Activated CD8-positive, alpha-beta T cell treated with anti-CD3 and anti-CD28 coated beads for 36 hours (primary cell): ENCODE measurements at places on chromosomes 1 and 21. TPM values are rescaled to one million over a fixed set of nuclear protein-coding genes. Genes with fewer than 3 reads are reported as not detected.

GRCh38 chr21:15436031-15436430 is 293.8 kb upstream of the USP25 start:
- H3K4me3 ChIP-seq: no peak overlapping the region
- peaks cover 13% of the 10 kb centered on the region for H3K4me1 ChIP-seq
- H3K27me3 ChIP-seq: no peaks in the 10 kb centered on the region

DNA sequence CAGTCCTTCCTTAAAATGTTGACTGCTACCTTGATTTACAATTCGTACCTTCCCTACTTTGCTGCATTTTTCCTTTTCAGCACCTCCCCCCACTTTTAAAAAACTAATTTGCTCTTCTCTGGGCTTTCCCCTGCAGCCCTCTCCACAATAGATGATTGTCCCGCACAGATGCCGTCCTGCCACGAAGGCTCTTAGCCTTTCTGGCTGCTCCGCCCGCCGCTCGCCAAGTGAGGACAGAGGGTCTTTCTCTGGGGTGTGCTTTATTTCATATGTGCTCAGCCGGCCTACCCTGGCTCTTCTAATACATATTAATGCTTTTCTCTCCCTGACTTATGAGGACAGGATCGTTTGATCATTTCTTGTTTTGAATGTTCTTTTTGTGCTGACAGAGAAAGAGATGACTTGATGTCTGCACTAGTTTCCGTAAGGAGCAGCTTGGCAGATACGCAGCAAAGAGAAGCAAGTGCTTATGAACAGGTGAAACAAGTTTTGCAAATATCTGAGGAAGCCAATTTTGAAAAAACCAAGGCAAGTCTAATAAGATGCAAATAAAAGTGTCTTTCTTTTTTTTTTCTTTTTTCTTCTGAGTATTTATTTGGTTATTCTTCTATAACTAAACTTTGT is 60.6 kb downstream of the SDCCAG8 start:
- H3K27ac ChIP-seq: no peak overlapping the region
- no peak for DNase-seq
- no peak overlapping the region for H3K4me3 ChIP-seq
- H3K4me1 ChIP-seq: peaks cover 2% of the 10 kb centered on the region

GRCh38 chr1:244403431-244403830 is 48.3 kb downstream of the ADSS2 start:
- no peaks in the 10 kb centered on the region for H3K27me3 ChIP-seq
- peaks cover 74% of the 10 kb centered on the region for H3K36me3 ChIP-seq
- H3K27ac ChIP-seq: no peak overlapping the region
- no peak overlapping the region for H3K4me3 ChIP-seq

GRCh38 chr21:33909756-33910155 is 5.8 kb downstream of the ATP5PO start:
- H3K4me1 ChIP-seq: peaks cover 33% of the 10 kb centered on the region
- no peak overlapping the region for H3K4me3 ChIP-seq
- no peak overlapping the region for H3K27ac ChIP-seq

DNA sequence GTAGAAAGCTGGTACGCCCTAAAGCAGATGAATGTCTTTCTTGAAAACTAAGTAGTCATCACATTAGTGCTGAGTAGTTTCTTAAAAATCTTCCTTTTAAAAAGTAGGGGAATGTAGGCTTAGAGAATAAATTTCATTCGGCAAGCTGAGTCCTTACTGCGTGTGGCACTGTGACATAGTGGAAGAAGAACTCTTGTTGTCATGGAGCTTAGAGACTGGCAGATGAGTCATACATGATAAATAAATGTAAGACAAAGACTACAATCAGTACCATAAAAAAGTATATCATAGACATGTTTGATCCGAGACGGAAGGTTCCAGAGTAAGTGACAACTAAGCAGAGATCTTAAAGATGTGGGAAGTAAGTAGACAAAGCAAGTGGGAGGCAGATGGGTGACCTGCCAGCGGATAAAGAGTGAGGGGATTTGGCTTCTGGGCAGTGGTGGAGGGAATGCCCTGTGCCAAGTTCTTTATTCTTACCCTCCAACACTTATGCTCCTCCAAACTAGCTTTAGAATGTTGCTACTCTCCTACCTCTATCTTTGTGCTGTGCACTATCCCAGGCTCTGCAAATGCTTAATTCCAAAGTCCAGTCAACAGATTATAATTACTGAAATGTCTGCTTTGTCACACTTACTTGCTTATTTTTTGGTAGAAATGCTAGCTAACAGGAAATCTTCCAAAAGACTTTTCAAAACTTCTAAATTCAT is 608.5 kb upstream of the USP24 start:
- DNase-seq: no peak
- no peaks in the 10 kb centered on the region for H3K4me1 ChIP-seq
- H3K27me3 ChIP-seq: peaks cover 2% of the 10 kb centered on the region
- no peak overlapping the region for H3K27ac ChIP-seq
- no peaks in the 10 kb centered on the region for H3K36me3 ChIP-seq
- H3K4me3 ChIP-seq: no peak overlapping the region

DNA sequence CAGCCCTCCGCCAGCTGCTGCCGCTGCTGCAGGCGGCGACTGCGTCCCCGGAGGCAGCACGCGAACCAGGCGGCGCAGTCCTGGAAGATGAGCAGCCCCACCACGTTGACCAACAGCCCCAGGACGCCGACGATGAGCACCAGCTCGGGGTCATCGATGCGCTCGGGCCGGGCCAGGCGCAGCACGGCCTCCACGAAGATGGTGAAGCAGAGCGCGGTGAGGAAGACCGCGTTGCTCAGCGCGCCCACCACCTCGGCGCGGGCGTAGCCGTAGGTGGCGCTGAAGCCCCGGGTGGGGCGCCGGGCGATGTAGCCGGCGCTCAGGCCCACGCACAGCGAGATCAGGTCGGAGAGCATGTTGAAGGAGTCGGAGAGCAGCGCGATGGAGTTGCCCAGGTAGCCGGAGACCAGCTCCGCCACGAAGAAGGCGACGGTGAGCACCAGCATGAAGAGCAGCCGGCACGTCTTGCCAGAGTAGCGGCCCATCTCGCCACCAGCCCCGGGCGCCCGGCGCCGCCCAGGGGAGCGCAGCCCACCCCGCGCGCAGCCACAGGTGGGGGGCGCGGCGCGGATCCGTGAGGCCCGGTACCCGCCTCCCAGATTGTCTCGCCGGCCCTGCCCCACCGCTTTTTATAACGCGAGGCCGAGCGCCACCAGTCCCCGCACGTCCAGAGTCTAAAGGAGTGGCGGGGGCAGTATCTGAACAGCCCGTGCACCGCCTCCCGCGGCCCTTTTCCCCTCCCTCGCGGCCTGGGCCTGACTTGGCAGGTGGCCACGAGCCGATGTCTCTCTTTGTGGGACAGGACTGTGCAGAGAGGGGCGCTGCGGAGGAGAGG is at the start of gene SLC30A10:
Gene SLC30A10, minus strand, starts transcription at position 602 of the 835 bp plus-strand sequence. Its CDS starts 117 bp downstream, at position 485.
- DNase-seq: peak; percentile 17
- peaks cover 9% of the 10 kb centered on the region for H3K4me1 ChIP-seq
- H3K27ac ChIP-seq: no peak within 1 kb of the TSS
- no peaks in the 10 kb centered on the region for H3K36me3 ChIP-seq

- H3K4me3 ChIP-seq: no peak overlapping the region
- H3K27me3 ChIP-seq: no peaks in the 10 kb centered on the region
- no peaks in the 10 kb centered on the region for H3K36me3 ChIP-seq
- peak; percentile 24 for DNase-seq
- no peak overlapping the region for H3K27ac ChIP-seq
These were observed 76.6 kb downstream of the GIPC2 start for GRCh38 chr1:78122389-78122788.

GRCh38 chr1:229093609-229094336 is 177.1 kb upstream of the RAB4A start:
- H3K27me3 ChIP-seq: no peaks in the 10 kb centered on the region
- no peaks in the 10 kb centered on the region for H3K36me3 ChIP-seq
- no peak overlapping the region for H3K27ac ChIP-seq

Gene FMO2
- total RNA-seq: not detected

Gene IVL
- not detected for total RNA-seq

Gene MARK1
- not detected for total RNA-seq

Gene GUCA2A
- total RNA-seq: not detected
